ENCODE measurements at places on chromosomes 5 and 9.

GRCh38 chr9:110810262-110810976, 141.8 kb downstream of the MUSK start:
- no peak for DNase-seq

GRCh38 chr9:114117996-114118830, 19.1 kb upstream of the KIF12 start:
- DNase-seq: peak; percentile 45

DNA sequence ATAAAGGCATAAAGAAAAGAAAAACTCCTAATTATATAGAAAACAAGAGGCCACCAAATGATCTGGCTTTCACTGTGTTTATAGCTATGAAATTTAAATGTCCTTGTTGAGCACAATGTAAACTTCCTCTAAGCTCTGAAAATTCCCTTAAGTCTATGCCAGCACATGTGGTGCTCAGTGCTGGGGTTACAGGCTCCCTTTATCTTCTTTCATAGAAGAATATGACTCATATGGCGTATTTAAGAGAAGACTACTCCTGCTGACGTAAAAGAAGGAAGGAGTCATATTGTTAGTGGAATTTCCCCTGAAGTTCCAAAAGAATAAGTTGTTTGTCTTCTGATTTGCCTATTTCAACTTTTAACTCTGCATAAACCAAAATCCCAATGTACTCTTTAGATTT, 30.4 kb downstream of the RNF145 start:
- DNase-seq: no peak

GRCh38 chr9:134708672-134709038, 67.1 kb downstream of the COL5A1 start:
- no peak for DNase-seq

GRCh38 chr5:1536322-1536845, 12.6 kb upstream of the LPCAT1 start:
- DNase-seq: no peak

- peak; percentile 58 for DNase-seq
Observed at GRCh38 chr9:120730654-120731514, 16.6 kb upstream of the MEGF9 start.

DNA sequence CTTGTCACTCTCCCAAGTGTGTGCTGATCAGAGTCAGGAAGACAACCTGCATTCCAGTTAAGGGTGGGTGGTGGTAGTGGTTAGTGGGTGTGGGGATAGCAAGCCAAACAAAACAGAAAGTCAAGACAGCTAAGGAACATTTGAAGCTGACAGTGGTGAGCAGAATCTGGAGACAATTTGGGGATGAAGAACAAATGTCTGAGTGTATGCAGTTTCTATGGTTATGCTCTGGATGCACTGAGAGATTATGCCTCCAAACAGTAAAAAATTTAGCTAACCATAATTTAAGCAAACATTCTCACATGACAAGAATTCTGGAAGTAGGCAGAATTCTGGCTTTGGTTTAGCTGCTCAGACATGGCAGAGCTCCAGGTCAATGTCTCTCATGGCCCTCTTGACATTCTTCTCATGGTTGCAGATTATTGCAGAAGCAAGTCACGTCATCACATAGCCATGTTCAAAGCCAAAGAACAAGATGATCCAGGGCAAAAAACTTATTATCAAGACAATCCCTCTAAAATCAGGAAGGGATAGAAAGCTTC, 148.7 kb downstream of the LURAP1L start:
- no peak for DNase-seq

- no peak for DNase-seq
Observed at GRCh38 chr5:35956429-35956828, 18.0 kb upstream of the CAPSL start.

GRCh38 chr5:74017112-74017511, 391.1 kb downstream of the ARHGEF28 start:
- DNase-seq: no peak

- DNase-seq: peak; percentile 35
Observed at GRCh38 chr9:123769719-123770118, 160.2 kb downstream of the DENND1A start.

DNA sequence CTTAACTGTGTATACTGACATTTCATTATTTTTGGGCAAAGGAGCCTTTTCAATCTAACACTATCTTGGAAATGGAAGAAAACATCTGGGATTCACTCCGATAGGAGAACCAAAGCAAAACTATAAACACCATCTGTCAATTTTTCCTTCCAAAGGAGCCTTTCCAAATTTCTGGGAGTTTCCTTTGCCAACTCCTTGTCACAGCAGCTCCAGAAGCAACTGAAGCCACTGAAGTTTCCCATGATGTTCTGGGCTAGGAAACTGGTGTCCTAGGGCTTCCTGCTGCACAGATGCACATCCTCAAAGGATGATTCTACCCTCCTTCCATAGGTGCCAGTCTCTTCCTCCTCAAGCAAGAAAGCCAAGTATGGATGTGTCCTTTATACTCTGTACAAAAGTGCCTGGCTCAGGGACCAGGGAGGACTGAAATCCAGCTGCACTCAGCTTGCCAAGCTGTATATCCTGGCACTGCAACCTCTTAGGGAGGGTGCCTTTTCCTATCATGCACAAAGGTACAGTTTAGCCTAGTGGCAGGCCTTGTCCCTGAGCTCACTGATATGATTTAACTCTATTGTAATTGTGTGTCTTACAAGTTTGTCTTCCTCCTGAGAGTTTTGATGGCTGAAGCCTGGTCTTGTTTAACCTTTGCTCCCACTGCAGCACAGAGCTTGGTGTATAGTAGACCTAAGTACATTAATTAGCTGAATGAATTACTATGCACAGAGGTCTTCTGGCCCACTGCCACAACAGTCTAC, 8.4 kb upstream of the UBAP1 start:
- DNase-seq: no peak

DNA sequence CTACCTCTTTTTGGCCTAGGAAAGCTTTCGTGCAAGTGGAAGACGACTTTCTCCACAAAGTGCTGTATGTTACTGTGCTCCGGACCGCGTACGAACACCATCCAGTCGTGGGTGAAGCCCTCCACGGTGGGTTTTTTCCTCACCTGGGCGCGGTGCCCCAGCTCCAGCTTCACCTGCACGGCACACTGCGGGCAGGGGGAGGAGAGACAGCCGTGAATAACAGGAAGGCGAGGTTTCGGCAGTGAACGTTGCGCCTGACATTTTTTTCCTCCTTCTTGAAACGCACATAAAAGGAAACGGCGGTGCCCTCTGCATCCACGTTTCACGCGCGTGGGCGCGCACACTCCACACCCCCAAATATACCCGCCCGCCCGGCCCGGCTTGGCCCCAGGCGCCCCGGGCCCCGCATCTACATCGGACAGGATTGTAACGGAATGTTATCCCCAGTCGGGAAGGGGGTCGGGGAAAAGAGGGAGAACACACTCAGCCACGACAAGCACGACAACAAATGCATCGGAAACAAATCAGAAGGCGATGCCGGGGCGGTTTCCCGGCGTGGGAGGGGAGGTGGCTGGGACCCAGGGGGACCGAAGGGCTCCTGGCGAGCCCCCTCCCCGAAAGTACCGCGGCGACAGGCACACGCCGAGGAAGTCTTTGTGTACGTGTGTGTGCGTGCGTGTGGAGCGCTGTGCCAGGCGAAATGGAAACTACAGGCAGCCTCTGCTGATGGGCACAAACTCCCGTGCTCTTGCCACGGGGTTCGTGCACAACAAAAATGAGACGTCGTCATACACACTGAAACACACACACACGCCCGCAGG, 1.4 kb downstream of the MLLT3 start:
- DNase-seq: peak; percentile 35

Data from nephron progenitor cell (in vitro differentiated cells).